ENCODE measurements at places on chromosomes 12 and 14.
A peak's percentile ranks its signal among the peaks of the same experiment; 100 is the strongest.

GRCh38 chr14:101333335-101334280 is 227.7 kb upstream of the DIO3 start:
- no peak for DNase-seq

DNA sequence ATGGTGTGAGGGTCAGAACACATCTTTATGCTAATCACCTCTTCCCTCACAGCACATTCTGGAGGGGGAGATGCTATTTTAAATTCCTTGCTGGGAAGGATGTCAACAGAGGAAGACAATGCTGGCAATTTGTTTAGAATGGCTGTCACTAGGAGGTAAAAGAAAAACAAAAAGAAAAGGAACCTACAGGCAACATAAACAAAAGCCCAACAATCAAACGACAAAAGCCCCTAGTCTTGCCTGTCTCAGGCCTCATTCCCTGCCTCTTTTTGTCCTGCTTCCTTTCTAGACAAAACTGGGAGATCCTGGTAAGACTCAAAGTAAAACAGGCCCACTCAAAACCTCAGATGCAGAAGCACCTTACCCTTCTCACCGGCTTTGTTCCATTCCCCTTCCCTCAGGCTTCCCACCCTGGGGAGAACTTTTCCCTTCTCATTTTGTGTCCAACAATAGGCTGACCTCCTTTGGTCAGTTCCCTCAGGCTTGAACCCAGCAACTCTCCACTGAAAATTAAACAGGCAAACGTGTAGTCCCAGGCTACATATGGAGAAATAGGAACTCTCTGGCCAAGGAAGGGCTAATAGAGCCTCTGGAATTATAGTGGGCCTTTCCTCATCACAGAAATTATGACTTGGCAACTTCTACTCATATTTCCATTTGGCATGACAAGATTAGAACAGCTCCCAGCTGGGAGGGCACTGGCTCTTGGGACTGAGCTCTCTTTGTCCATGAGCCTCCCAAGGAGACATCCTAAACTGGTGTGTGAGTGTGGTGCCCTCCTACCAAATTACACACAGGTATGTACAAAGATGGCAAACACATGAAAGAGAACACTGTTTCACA is 193.0 kb downstream of the MON2 start:
- DNase-seq = no peak

DNA sequence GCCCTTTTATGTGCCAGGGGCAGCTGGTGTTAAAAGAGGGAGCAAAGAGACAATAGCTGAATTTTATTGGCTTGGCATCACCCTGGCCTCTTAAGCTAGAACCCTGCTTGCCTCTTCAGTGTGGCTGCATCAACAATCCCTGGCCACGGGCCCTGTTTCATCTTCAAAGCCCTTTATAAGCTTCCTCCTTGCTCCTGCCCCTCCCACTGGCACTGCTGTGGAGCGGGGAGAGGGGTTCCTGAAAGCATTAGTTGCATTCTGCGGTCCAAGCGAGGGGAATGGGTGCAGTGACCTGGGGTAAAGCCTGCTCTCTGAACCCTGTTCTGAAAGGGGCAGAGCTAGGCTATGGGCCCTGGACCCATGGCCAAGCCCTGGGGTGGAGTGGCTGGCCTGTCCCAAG is 220 bp upstream of the KRT83 start:
- DNase-seq = no peak

- no peak for DNase-seq
Observed at GRCh38 chr14:49953196-49953595, 60.3 kb downstream of the ARF6 start.

- DNase-seq = peak; percentile 11
Observed at GRCh38 chr12:132356691-132357622, 27.6 kb upstream of the GALNT9 start.

GRCh38 chr12:45502481-45503128 is 226.9 kb upstream of the ARID2 start:
- DNase-seq = no peak

DNA sequence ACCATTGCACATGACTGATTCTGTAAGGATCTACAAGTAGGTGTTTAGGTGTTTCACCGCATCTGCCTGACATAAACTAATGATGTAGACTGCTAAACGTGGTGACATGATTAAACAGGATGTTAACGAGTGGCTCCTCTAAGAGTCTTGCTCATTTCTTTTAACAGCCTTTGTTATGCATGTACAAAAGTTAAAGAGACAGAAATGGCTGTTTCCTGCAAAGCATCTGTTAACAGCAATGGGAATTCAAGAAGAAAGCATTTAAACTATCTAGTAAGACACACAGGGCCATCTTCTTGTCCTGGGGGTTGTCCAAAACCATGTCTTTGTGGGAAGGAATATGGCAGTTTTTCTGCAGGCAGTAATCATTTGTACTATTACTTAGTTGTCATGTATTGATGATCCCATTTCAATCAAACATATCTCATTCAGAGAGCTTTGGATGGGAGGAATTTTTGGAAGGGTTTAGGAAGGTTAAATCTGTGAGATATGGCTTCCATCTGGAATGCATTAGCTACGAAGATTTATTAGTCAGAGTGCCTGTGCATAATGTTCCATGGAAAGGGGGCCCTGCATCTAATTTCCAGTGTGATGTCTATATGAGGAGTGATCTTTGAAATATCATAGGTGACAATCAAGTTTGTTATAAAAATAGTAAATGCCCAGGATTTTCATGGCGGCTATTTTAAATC is 495.1 kb downstream of the EGLN3 start:
- no peak for DNase-seq

DNA sequence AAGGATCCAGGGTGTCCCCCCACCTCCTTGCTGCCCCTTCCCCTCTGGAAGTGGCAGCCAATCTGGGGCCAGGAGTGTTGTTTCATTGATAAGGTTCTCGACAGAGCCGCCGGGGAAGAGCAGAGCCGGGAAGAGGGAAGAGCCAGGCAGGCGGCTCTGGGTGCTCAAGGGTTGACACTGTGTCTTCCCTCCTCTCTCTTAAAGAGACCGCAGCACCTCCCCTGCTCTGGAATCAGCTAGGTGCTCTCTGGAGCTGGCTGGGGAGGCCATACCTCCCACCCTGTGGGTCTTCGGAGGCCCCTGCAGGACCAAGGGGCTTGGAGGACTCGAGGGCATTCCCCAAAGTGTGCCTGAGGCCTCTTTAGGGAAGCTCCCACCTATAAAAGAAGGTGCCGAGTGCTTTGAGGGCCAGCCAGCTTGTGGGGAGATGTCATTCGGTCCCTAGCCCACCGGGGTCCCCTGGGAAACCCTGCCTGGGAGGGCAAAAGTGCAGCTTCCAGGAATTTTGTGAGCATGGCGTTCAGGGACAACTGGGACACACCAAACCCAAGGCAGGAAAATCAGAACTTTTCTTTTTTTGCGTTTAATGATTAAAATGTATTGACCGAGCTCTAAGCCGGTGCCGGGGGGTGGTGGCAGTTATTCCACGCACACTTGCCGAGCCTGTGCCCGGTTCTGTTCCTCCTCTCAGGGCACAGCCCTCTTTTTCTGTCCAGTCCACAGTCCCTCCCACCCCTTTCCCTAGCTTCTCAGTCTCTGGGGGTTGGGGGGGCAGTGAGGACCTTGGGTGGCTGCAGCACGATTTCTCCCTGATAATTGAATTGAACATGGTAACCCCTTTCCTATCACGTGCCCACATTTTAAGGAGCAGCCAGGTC is 3.0 kb downstream of the SETD1B start:
- DNase-seq = no peak

GRCh38 chr12:47054659-47055058 is 24.8 kb upstream of the PCED1B start:
- DNase-seq = no peak

DNA sequence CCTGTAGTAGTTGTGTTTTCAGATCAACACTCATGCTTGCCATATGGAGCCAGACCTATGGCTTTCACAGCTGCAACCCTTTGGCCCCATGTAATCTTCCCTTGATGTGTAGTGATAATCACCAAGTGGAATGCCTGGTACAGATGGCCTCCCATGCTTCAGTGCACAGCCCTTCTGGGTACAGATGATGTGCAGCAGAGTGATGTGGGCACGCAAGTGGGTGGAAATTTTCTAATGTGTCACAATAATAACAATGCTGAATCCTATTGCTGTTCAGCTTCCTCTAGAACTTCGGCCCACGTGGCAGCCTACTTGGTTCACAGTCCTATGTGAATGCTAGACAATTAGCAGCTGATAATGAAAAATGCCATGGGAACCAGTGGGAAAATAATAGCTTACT is 188.1 kb downstream of the SNAPC1 start:
- no peak for DNase-seq

DNA sequence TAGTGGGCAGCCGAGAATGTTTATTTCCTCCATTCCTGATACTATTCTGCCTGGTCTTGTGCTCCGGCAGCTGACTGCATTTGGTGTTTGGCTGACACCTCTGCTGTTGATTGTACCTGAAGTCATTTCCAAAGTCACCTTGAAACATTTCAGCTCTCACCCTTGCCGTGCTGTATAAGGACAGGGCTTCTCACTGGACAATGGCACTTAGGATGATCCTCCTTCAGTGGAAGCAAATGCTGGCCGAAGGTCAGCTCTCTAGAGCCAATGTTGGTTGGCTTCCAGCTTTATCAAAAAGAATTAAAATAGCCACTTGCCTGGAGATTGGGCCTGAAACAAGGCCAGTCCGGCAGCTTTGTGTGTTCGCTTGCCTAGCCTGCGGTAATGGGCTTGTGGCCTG is 44.0 kb downstream of the ACACB start:
- DNase-seq = no peak

DNA sequence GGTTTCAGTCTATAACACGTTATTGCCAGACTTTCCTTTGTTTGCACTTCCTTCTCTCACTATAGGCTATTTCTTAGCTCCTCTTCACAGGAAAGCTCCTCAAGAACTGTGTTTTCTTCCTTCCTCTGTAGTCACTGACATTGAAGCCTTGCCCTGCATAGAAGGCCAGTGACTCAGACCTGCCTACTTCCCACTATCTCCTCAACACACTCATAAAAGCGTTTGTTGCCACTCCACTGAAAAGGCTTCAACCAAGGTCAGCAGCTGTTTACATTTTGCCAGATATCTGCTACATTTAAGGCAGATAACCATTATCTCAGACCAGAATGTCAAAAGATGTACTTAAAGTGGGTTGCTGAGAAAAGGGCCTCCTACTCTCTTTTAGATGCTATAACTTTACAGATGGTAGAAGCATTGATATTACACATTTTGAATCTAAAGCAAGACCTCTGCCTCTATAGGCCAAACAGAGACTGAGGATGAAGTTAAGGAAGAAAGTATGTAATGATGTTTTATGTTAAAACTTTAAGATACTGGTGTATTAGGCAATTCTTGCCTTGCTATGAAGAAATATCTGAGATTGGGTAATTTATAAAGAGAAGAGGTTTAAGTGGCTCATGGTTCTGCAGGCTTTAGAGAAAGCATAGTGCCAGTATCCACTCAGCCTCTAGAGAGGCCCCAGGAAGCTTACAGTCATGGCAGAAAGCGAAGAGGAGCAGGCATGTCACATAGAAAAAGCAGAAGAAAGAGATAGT is 233.3 kb upstream of the FLRT2 start:
- DNase-seq = no peak

GRCh38 chr12:95988506-95989275 is 7.5 kb downstream of the HAL start:
- DNase-seq = no peak

DNA sequence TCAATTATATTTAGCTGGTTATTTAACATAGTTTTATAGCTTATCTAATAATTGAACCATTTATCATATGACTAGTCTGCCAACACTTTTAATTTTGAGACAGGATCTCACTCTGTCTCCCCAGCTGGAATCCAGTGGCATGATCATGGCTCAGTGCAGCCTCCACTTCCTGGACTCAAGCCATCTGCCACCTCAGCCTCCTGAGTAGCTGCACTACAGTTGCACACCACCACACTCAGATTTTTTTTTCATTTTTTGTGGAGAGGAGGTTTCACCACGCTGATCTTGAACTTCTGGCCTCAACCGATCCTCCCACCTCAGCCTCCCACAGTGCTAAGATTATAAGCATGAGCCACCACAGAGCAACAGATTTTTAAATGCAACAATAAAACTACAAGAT is 151.4 kb upstream of the MDGA2 start:
- DNase-seq = no peak

GRCh38 chr12:6295094-6295811 is 15.2 kb upstream of the PLEKHG6 start:
- no peak for DNase-seq

DNA sequence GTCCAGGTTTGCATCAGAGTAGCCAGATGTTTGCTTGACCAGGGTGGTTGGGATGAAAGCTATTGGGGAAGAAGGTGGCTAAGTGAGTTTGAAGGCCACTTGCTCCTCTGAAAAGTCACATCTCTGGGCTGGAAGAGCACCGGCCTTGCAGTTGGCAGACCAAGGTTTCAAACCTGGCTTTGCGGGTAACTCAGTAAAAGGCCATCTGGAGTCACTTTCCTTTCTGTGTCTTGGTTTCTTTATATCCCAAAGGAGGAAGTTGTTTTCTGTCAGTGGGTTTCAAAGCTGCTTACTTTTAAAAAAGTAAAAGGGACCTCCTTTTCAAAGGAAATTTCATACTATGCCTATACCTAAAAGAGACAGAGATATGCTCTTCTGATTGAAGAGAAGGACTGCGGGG is 26.2 kb upstream of the CMA1 start:
- no peak for DNase-seq

DNA sequence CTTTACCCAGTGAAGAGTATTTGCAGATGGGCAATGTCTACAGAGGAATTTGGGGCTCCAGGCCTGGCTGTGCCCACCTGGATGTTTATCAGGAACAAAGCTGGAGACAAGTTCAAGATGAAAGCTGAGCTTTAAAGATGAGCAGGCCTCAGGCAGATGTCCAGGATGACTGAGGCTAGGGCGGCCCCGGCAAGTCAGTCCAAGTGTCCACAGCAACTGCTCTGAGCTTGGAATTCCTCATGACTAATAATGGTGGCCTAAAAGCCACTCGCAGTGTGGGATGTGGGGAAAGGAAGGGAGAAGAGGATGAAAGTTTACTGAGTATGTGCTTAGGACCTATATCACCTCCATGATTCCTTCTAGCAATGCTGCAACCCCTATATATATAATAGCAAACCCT is 128.2 kb upstream of the NOS1 start:
- no peak for DNase-seq

DNA sequence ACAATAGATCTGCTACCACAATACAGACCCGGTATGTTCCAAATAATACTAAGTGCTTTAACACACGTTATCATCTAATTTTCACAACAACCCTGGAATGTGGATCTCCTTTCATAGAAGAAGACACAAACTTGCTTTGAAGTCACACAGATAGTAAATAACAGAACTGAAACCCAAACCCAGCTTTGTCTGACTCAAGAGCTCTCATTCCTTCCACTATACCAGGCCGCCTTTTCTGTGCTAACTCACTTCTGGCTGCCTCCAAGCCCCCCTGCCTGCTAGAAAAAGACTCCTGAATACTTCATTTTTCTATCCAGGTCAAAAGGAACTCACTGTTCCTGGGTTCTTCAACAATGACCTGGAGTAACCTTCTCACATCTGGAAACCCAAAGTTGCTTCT is 37.8 kb downstream of the PRPF40B start:
- peak; percentile 50 for DNase-seq

Measured in activated CD8-positive, alpha-beta T cell treated with anti-CD3 and anti-CD28 coated beads for 36 hours (primary cell).